PC-9 (cell line): ENCODE measurements at places on chromosomes 13 and 19.

- DNase-seq = no peak
Observed at GRCh38 chr13:92197669-92198068, 799.2 kb downstream of the GPC5 start.

DNA sequence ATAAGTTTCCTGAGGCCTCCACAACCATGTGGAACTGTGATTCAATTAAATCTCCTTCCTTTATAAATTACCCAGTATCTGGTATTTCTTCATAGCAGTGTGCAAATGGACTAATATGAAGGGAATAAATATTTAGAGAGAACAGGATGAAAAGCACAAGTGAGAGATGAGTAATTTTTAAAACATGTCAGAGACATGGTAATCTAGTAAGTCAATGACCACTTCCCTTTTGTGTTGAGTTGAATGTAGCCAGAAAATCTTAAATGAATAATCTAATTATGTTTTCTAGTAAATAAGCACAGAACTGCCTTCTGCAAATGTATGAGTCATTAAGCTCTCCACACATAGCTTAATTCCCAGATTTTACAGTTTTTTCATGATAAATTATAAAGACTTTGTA lies 524.1 kb upstream of the SLITRK5 start:
- no peak for DNase-seq

DNA sequence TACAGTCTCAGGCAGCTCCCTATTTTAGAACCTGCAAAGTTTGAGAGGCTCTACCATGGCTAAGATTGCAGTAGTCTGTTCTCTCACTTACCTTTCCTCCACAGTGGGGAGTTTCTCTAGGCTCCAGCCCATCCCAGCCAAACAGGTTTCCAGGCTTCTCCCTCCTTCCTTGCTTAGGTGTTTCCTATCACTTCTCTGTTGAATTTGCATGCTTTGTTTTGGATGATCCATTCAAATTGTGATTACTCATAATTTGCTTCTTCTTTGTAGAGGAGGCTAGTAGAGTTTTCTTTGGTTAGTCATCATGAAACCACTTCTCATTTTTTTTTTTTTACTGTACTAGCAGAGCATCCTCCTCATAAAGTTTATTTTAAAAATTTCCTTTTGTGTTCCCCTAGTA lies 1242.2 kb upstream of the MIR17HG start:
- peak; percentile 74 for DNase-seq

- DNase-seq = no peak
Observed at GRCh38 chr13:112750570-112750969, 60.7 kb downstream of the ATP11A start.

GRCh38 chr13:39335721-39336120 lies 267.3 kb downstream of the LHFPL6 start:
- DNase-seq = no peak

DNA sequence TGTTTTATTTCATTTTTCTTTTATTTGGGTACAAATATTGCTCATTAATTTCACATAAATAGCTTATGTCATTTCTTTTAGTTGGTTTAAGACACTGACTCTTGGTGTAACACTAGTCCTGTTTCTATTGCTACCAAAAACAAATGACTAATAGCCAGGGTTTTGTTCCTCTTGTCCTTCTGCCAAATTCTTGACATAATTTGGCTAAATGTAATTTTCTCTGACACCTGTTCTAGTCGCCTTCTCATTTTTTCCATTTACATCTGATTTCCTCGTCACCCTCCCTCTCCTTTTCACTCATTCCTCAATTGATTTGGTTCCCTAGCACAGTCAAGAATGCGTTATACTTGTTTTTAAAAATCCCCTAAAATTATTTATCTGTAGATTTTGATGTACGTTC lies 1718.7 kb downstream of the EFNB2 start:
- DNase-seq = no peak

- DNase-seq = no peak
Observed at GRCh38 chr13:67175836-67176459, 54.2 kb downstream of the PCDH9 start.

DNA sequence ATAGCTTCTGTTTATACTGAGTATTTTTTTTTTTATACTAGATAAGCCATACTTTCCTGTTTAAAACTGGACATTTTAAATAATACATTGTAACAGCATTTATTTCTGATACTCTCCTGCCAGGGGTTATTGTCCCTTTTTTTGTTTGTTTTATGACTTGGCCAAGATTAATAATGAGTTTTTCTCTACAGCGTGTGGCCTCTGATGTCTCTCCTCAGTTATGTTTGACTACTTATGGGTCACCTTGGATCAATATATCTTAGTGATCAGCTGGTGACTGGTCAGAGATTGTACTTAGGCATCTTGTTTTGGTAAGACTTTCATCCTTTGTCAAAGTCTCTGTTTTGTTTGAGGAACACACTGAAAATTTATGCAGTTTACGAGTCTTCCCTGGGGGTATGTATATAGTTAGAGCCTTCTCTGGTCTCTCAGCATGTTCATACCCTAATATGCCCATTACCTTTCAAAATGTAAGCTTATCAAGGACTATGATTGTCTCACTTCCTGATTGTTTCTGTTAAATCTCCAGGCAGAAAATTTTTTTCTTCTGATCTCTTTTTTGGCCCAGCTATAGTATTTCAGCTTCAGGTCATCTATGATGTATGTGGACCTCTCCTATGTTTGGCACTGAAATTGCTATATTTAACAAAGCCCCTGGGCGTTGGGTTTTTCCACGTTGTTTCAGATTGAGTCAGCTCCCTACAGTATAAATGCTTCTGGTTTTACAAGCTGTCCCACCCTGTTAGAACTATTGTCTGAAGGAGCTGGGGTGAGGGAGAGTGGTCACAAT lies 87.9 kb downstream of the URI1 start:
- DNase-seq = peak; percentile 87

- DNase-seq = no peak
Observed at GRCh38 chr13:22837980-22838647, 342.7 kb upstream of the SGCG start.

DNA sequence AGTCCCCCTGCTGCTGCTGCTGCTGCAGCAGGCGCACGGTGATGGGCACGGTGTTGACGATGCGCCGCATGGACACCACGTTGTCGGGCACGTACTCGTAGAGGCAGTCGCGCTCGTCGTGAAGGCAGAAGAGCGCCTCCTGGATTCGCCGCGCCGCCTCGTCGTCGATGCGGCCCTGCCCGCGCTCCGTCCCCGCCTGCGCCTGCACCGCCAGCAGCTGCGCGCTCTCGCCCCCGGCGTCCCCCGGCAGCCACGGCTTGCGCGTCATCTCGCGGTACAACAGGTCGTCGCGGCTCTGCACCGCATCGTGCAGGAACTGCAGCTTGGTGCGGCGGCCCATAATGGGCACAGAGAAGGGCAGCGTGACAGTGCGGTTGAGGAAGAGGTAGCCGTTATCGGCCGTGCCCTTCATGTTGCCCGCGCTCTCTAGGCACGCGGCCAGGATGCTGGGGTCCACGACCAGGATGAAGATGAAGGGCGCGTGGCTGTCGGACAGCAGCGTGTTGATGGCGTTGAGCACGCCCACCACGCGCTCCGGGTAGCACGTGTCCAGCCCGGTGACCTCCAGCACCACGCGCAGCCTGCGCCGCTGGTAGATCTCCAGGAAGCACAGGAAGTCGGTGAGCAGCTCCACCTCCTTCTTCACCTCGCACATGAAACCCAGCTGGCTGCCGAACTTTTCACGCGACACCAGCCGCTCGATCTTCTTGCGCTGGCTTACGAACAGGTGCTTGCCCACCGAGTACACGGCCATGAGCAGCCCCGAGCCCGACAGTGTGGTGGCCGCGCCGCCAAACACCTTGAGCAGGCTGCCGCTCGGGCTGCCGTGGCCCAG lies 8.1 kb downstream of the NKPD1 start:
- no peak for DNase-seq

DNA sequence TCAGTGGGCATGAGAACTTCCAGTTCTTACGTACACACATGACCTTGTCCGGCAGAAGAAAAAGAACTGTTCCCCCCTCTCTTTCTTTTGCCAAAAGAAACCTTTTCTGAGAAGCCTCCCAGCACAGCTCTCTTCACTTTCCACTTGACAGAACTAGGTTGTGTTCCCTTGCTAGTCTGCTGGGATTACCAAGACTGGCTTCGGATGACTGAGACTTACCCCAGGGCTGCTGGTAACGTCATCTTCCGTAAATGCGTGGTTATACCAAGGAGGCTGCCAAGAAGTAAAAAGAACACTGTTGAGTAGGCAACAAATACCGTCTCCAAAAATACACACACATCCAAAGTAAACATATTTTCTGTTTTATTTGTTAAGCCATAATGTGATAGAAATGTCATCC lies 908.2 kb downstream of the EFNB2 start:
- DNase-seq = no peak

GRCh38 chr19:6227156-6227935 lies 52.4 kb downstream of the MLLT1 start:
- no peak for DNase-seq

DNA sequence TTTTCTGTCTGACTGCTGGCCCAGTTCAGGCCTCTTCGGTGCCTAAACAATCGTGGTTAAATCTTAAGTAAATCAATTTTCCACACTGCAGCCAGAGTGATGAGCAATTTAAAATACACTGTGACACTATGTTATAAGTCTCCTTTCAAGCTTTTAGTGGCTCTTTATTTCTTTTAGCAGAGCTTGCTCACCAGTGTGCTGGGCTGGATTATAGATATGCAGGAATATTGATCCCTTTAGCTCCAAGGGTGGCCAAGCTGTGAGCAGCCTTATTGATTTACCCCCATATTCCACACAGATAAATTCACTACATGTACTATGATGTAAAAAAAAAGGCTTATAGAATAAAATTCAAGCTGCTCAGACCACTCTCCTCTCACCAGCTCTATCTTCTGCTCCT lies 21.7 kb downstream of the CBY2 start:
- DNase-seq = no peak

GRCh38 chr19:35899547-35900214 lies 659 bp downstream of the NFKBID start:
- DNase-seq = peak; percentile 74

DNA sequence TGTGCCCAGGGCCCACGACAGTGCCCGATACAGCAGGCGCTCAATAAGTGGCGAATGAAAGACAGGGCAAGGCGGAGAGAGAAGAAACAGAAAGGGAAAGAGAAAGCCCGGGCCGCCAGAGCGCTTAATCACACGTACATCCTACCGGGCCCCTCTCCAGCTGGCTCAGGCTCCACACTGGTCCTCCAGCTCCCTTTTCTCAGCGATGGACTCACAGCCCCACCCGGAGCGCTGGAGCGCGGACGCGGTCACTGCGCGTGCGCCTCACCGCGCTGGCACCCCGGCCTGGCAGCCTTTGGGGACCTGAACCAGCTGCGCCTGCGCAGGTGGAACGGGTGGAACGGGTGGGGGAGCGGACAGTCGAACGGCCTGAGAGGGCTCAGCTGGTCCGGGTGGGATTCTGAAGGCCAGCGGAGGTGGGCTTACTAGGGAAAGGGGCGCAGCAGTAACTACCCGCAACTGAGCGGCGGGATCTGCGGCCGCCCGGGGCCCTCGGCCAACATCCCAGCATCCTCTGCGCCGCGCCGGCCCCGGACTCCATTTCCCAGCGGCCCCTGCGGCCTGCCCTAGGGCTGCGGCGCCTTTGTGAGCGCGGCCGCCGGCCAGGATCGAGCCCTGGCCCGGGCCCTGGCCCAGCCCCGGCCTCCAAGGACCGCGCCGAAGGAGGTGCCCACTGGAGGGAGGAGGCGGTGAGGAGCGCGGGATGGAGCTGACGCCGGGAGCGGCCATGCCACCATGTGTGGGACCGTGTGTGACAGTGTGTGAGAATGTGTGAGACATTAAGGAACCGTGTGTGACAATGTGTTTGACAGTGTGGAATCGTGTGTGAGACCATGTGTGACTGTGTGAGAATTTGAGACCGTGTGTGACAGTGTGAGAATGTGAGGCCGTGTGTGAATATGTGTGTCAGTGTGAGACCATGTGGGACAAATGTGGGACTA lies at the start of gene ZNF583:
Gene ZNF583 (plus strand): TSS at position 569 of the 941 bp plus-strand sequence. CDS start 2,783 bp downstream, outside the sequence.
- peak; percentile 74 for DNase-seq

DNA sequence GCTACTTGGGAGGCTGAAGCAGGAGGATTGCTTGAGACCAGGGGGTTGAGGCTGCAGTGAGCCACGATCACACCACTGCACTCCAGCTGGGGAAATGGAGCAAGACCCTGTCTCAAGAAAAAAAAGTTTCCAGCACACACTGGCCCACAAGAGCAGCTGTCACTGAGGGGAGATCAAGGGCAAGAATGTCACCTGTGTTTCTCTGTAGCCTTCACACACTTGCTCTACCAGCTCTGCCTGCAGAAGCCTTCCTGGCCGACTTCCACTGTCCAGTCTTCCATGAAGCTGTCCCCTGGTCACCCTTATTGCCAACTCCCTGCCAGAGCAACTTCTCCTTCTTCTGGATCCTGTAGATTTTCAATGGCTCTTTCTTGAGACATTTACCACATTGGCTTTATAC lies 158.0 kb downstream of the KCTD15 start:
- no peak for DNase-seq

- DNase-seq = no peak
Observed at GRCh38 chr13:25992076-25992475, 59.7 kb downstream of the SHISA2 start.

DNA sequence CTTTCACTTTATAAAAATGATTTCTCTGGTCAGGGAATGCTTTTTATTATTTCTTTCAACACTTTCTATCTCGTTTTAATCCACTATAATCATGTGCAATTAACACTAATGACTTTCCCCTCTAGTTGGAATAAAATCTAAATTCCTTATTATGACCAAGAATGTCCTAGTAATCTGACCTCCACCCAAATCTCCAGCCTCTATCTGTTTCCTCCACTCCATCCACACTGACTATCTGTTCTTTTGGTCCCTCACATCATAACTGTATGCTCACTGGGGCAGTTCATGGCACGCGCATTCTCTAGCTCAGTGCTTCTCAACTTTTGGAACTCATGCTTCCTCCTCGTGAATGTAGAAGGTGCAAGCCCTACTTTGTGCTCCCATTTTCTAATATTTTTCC lies 244.7 kb downstream of the POSTN start:
- no peak for DNase-seq

GRCh38 chr13:48504606-48505005 lies 28.3 kb downstream of the RCBTB2 start:
- DNase-seq = no peak

- no peak for DNase-seq
Observed at GRCh38 chr13:26914624-26915023, 154.0 kb upstream of the GPR12 start.
